ENCODE measurements at places on chromosomes 12 and 14. TPM values are rescaled to one million over a fixed set of nuclear protein-coding genes. Genes with fewer than 3 reads are reported as not detected.

CATSPERB gene
- total RNA-seq, result not detected

INHBC gene
- not detected for total RNA-seq

SYNDIG1L gene
- total RNA-seq, result 0.15 TPM

CCDC91 gene
- total RNA-seq, result 31.4 TPM

POTEM gene
- total RNA-seq, result not detected

TMEM229B gene
- 2.0 TPM for total RNA-seq

DHH gene
- total RNA-seq, result under 0.01 TPM

PSMD9 gene
- total RNA-seq, result 139 TPM

OR4E2 gene
- not detected for total RNA-seq

GYS2 gene
- not detected for total RNA-seq

All from smooth muscle cell of trachea (primary cell).